ENCODE measurements at places on chromosomes 13 and 19.

- no peak for DNase-seq
These were observed 575.2 kb downstream of the DACH1 start for GRCh38 chr13:71291842-71292146.

DNA sequence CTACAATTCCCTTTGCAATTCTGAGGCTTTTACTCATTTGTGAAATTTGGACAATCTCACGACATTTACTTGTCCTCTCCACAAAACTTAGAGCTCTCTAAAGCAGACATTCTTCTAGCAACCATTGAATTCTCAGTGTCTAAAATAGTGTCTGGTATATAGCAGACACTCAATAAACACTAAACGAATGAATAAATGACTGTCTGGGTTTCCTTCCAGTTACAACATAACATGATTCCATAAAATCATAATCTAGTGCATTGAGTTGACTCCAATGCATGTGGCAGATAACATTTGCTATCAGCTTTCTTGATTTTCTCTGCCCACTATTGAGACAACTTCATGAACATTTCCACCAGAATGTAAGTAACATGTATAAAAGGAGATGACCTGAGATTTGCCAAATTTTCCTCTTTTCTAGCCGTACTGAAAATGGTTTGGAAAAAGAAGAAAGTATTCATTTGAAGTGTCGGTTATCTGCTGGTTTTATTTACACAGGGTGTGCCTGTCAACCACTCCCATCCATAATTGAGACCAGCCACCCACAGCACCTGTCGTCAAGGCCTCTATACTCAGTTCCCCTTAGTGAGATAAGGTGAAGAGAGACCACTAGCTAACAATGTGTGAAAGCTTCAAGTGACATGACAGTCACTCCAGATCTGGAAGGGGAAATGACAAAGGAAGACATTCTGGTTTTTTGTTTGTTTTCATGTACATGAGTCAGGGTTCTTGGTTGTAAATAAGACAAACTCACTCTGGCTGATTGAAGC lies 4.8 kb upstream of the SERP2 start:
- DNase-seq, result no peak

GRCh38 chr13:43157796-43158195 lies 134.4 kb downstream of the DNAJC15 start:
- DNase-seq, result no peak

- DNase-seq, result no peak
These were observed 1.8 kb downstream of the APBA3 start for GRCh38 chr19:3759482-3760254.

- DNase-seq, result no peak
These were observed 420.4 kb upstream of the GPC6 start for GRCh38 chr13:92806215-92806614.

- DNase-seq, result no peak
These were observed 127.5 kb downstream of the FREM2 start for GRCh38 chr13:38814331-38814730.

GRCh38 chr19:13665125-13665905 lies 99.0 kb upstream of the MRI1 start:
- no peak for DNase-seq

- DNase-seq, result no peak
These were observed 38.9 kb downstream of the IRS2 start for GRCh38 chr13:109747524-109747923.

GRCh38 chr13:28526876-28527275 lies 31.9 kb upstream of the FLT1 start:
- DNase-seq, result no peak

DNA sequence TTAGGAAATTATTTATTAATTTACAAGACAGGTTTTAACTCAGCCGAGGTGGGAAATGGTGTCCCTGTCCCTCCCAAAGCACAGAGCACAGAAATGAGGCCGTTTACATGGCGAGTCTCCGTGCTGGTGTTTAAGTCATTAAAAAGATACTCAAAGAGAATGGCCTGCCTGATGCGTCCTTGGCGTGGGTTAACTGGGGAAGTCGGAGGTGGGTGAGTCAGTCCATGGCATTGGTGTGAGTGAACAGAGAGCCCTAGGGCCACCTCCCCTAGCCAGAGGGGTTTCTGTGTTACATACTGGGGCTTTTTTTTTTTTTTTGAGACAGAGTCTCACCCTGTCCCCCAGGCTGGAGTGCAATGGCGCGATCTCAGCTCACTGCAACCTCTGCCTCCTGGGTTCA lies 3.9 kb downstream of the FEM1A start:
- DNase-seq, result no peak

DNA sequence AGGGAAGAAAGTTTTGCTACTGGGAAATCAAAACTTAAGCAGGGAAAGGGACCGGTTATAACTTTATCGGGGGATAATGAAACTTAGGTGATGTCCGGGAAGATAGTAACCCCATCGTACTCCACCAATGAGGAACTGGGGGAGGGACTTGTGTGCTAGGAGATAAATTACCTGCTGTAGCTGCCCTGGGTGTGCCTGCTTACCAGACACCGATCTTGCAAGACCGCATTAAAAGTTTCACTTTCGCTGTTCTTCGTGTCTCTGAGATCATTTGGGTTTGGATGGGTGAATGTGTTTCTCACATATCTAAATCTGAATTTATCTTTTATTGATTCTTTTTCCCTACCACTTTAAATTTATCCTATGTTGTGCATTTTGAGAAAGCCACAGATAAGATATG lies 381.4 kb downstream of the SLITRK6 start:
- no peak for DNase-seq

DNA sequence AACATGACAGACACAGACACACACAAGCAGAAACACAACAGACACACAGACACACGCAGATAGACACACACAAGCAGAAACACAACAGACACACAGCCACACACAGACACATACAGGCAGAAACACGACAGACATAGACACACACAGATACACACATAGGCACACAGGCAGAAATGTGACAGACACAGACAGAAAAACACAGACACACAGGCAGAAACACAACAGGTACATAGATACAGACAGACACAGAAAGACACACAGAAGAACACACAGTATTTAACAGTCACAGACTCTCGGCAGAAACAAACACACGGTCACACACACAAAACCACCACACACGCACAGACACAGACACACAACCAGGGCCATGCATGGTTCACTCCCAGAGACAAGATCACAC lies 905 bp downstream of the TBXA2R start:
- no peak for DNase-seq

DNA sequence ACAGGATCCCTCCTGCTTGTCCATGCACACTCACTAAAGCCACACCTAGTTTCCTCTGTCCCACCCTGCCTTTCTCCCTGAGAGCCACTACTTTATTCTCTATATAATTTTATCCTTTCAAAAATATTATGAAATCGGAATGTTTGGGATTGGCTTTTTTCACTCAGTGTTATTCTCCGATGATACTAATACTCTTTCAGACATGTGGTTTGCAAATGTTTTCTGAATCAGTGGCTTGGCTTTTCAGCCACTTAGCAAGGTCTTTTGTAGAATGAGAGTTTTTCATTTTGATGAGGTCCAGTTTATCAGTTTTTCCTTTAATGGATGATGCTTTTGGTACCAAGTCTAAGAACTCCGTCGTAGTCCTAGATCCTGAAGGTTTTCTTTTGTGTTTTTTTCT lies 11.6 kb downstream of the SPATA13 start:
- no peak for DNase-seq

GRCh38 chr19:1663852-1664251 lies 11.4 kb upstream of the TCF3 start:
- DNase-seq, result no peak

DNA sequence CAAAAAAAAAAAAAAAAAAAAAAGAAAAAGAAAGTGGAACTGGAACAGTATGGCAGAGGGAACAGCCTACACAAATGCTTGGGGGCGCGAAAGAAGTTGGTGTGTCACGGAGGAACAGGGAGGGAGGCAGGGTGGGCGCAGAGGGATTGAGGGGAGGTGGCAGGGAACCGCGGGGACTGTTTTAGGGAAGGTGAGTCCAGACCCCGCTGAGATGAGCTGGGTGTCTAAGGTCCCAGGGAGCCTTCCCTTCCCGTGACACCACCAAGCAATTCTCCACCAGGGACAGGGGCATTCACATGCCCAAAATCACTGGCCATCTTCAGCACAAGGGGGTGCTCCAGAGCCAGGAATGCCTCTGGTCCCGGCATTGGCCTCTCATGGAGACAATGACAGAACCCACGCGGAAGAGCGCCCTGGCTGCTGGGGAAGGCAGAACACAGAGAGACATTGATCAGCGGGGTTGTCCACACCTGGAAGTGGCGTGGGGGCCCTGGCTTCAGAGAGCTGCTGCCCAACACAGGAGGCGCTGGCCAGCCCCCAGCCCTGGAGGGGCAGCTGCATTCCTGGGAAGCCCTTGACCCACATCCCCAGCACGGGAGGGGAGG lies 6.9 kb downstream of the PEAK3 start:
- no peak for DNase-seq

GRCh38 chr13:103007427-103007762 lies 58.8 kb downstream of the SLC10A2 start:
- DNase-seq, result no peak

GRCh38 chr13:59447846-59448620 lies 715.7 kb downstream of the DIAPH3 start:
- no peak for DNase-seq

GRCh38 chr13:29281932-29282495 lies 313.5 kb downstream of the SLC7A1 start:
- no peak for DNase-seq
